ENCODE measurements at places on chromosomes 2 and 18. TPM values are rescaled to one million over a fixed set of nuclear protein-coding genes. Genes with fewer than 3 reads are reported as not detected.
A peak's percentile ranks its signal among the peaks of the same experiment; 100 is the strongest.

DNA sequence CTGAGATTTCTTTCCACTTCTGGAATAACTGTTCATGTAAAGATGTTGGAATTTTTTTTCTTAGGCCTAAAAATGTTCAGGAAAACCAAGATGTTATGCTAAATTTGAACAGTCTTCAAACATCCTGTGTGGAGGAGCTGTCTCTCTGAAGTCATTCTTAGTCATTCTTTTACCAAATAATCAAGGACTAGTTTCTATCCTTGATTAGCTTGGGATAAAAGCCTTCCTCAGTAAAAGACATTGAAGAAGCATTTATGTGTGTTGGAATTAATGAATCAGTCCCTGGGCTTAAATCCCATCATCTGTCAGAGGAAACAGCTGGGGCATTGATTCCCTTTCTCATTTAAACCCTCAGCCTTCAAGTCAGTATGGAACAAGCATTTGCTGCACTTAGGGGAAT is 300.1 kb upstream of the NXPH2 start:
- H3K36me3 ChIP-seq: no peaks in the 10 kb centered on the region
- no peak overlapping the region for H3K4me3 ChIP-seq
- H3K27ac ChIP-seq: no peak overlapping the region
- no peaks in the 10 kb centered on the region for H3K27me3 ChIP-seq

- no peak overlapping the region for H3K4me3 ChIP-seq
- H3K27me3 ChIP-seq: no peaks in the 10 kb centered on the region
- H3K27ac ChIP-seq: no peak overlapping the region
- H3K4me1 ChIP-seq: no peaks in the 10 kb centered on the region
These were observed 1609.3 kb upstream of the ZEB2 start for GRCh38 chr2:146129231-146129630.

DNA sequence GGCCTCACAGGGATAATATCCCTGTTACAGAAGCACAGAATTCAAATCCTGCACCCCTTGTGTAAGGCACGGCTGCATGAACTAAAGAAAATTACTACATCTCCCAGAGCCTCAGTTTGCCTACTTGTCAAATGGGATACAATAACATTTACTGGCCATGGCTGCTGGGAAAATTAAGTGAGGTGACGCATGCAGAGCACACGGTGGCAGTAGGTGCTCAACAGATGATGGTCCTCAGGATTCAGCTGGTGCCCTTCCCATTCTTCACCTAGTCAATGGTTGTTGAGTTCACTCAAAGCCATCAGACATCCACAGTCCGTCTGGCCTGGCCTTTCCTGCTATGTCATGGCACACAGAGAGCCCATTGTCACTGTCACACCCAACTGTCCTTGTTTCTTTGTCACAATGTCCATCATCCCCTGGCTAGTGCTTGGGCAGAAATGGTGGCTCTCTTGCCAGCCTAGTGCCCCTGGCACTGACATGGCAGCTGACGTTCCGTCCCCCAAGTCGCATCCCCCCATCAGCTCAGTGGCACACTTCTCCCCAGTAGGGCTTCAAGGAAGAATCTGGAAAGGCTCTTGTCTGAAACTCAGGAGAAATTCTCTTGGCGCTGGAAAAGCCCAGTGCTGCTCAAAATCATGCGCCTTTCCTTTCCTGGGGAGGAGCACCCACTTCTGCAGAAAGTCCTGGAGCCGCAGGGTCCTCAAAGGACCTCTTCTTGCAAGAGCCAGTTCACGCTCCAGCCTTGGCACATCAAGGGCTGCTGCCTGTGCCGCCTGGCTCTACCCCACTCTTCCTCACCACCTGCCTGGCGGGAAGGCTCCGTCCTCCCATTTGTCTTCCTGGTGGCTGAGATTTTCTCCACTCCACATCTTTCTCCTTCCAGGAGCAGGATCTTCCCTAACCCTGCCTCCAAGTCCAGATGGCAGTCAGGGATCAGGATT is 55.9 kb upstream of the SLC66A3 start:
- no peak overlapping the region for H3K4me3 ChIP-seq
- no peaks in the 10 kb centered on the region for H3K4me1 ChIP-seq
- H3K27ac ChIP-seq: no peak overlapping the region
- H3K36me3 ChIP-seq: no peaks in the 10 kb centered on the region
- H3K27me3 ChIP-seq: peaks cover 5% of the 10 kb centered on the region

- no peak for DNase-seq
- H3K27ac ChIP-seq: no peak overlapping the region
- peaks cover 11% of the 10 kb centered on the region for H3K36me3 ChIP-seq
- H3K27me3 ChIP-seq: no peaks in the 10 kb centered on the region
- H3K4me1 ChIP-seq: peaks cover 5% of the 10 kb centered on the region
These were observed 69.9 kb upstream of the DTNB start for GRCh38 chr2:25743132-25743830.

DNA sequence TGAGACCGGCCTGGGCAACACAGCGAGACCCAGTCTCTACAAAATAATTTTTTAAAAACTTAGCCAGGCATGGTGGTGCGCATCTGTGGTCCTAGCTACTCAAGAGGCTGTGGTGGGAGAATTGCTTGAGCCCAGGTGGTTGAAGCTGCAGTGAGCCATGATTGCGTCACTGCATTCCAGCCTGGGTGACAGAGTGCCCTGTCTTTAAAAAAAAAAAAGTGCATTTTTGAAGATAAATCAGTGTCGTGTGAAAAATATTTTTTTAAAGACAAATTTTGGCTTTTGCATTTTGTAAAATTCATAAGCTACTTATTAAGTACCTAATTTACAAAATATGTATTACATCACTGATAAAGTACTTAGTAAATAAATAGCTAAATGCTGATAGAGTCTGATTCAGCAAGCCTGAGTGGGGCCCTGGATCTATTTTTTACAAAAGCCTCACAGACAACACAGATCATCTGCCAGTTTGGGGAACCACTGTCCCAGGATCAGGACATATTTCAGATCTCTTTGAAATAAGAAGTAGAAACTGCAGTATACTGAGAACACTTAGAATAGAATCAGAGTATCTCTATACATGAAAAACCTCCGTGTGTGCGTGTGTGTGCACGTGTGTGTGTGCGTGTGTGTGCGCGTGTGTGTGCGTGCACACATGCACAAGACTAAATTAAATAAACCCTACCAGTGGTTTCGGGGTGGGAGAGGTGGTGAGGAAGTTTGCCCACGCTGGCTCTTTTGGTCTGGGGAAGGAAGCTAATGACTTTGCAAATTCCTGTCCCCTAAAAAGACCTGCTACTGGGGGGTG is 61.6 kb downstream of the AAK1 start:
- H3K36me3 ChIP-seq: peaks cover 2% of the 10 kb centered on the region
- H3K4me3 ChIP-seq: no peak overlapping the region
- H3K27ac ChIP-seq: peak overlapping the region; percentile 14
- DNase-seq: no peak
- no peaks in the 10 kb centered on the region for H3K27me3 ChIP-seq

DNA sequence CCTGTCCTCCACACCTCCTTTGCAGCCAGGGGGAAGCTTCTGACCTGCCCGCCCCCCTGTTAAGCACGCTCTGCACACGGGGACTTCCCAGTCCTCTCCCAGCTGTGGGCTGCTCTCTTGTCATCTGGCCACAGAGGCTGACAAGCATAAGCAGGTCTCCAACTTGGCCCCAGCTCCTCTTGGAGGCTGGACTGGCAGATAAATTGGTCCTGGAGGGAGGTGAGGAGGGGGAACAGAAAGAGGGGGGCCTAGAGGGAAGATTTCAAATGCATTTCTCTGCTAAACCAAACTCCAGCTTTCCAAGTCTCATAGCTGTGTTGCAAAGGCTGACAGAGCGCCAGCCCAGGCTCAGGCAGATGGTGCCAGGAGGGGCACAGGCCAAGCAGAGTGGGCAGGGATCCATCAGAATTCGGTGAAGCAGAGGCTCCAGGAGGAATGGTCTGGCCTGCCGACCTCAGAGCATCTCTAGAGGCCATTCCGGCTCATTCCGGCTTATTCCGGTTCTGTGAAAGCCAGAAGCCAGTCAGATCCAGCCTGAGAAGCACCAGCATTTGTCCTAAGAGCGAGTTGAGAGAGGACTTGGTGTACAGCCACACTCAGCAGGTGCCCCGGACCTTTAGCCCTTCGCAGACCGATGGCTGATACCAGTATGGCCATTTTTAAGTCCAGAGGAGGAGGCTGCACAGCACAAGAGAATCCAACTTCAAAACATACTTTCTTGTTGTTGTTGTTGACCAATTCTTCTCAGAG is 508.9 kb upstream of the MYT1L start:
- no peaks in the 10 kb centered on the region for H3K27me3 ChIP-seq
- DNase-seq: no peak
- no peak overlapping the region for H3K4me3 ChIP-seq
- no peaks in the 10 kb centered on the region for H3K4me1 ChIP-seq

DNA sequence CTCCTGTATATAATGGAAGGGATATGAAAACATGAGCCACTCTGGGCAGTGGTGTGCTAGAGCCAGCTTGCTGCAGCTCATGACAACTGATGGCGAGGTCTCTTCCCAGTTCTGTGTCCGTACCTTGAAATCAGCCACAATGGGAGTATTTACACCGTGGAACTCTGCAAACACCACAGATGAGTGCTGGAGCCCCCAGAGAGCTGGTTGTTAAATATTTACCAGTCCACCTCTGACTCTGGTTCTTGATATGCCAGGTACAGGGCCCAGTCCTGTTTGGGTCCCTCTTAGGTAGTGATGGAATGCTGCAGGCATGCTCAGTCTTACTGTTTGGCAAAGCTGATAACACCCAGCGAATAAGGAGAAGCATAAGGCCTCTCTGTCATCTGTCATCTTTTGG is 116.1 kb upstream of the GLI2 start:
- no peak for DNase-seq
- no peak overlapping the region for H3K4me3 ChIP-seq
- peaks cover under 1% of the 10 kb centered on the region for H3K27me3 ChIP-seq
- no peak overlapping the region for H3K27ac ChIP-seq

DNA sequence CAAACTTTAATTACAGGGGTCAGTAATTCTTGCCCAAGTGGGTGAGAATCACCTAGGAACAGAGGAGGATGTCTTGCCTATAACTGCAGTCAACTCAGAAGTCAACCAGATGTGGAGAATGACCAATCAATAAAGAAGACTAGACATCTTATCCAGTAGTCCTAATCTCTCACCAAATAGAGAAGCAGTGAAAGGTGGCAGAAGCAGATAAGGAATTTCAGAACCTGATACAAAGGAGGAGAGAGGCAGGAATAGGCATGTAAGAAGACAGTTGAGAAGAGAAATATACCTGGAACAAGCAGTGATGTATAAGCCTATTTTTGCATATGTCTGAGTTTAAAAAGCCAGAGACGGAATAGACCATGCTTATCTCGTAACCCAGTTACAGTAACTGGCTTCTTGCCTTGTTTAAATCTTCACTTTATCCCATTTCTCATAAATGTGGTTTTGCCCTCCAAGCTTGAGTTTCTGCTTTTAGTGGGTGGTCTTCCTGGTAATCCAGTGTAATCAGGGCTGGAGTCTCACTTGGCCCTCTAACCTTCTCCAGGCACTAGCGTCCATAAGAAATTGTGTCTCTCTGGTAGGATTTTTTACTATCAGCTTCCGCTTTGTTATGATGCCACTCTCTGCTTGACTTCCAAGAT is 401.0 kb downstream of the SUCLG1 start:
- H3K4me1 ChIP-seq: no peaks in the 10 kb centered on the region
- H3K4me3 ChIP-seq: no peak overlapping the region
- H3K36me3 ChIP-seq: no peaks in the 10 kb centered on the region

DNA sequence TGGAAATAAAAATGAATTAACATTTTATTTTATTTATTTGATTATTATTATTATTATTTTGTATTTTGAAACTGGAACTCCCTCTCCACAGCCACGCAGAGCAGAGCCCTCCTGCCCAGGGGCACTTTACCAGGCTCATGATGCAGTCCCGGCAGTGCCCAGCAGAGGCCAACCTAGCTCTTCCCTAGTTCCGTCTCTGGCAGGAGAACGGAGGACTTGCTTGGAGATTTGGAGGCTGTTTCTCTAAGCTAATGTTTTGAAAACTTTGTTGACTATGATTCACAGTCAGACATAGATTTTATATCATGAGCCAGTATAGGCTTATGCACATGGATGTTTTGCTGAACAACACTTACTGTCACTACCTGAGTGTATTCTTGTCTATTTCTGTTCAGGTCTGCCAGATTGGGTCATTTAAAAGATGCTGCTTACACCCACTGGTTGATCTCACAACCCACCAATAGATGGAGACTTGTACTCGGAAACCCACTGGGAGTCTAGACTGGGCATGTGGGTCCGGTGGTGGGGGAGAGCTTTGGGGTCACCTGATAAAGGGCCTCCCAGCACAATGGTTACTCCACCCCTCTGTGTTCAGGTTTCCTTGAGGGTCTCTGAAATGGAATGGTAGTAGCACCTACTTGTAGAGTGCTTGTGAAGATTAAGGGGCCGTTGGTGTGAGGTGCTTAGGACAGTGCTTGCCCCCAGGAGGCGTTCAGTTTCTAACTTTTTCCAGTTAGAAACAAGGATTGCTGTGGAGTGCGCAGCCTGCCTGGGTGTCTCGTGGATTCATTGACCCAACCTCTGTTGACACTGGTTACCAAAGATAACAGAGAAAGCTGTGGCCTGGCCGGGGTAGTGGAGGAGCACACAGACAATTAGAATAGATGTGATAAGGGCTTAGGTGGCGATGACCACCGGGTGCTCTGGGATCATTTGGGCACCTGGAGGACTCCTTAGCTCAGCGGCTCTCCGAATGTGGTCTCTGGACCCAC is 177.3 kb downstream of the HAUS1 start:
- H3K4me1 ChIP-seq: peaks cover 30% of the 10 kb centered on the region
- H3K27me3 ChIP-seq: no peaks in the 10 kb centered on the region
- no peak overlapping the region for H3K27ac ChIP-seq
- no peak overlapping the region for H3K4me3 ChIP-seq
- H3K36me3 ChIP-seq: no peaks in the 10 kb centered on the region
- peak; percentile 83 for DNase-seq

- no peaks in the 10 kb centered on the region for H3K27me3 ChIP-seq
- DNase-seq: no peak
- H3K27ac ChIP-seq: peak overlapping the region; percentile 88
- no peaks in the 10 kb centered on the region for H3K4me1 ChIP-seq
These were observed 20.1 kb upstream of the ALPI start for GRCh38 chr2:232435805-232436204.

- no peak overlapping the region for H3K27ac ChIP-seq
- H3K4me3 ChIP-seq: no peak overlapping the region
- H3K36me3 ChIP-seq: no peaks in the 10 kb centered on the region
These were observed 46.4 kb upstream of the CDH20 start for GRCh38 chr18:61286867-61287266.

- no peak overlapping the region for H3K27ac ChIP-seq
- H3K36me3 ChIP-seq: no peaks in the 10 kb centered on the region
- peaks cover 29% of the 10 kb centered on the region for H3K27me3 ChIP-seq
- no peak overlapping the region for H3K4me3 ChIP-seq
- peaks cover 3% of the 10 kb centered on the region for H3K4me1 ChIP-seq
These were observed 5.2 kb upstream of the UBE2F start for GRCh38 chr2:237961637-237962036.

GRCh38 chr2:160940271-160940670 is 220.0 kb upstream of the TANK start:
- no peak for DNase-seq
- H3K27me3 ChIP-seq: no peaks in the 10 kb centered on the region
- no peaks in the 10 kb centered on the region for H3K4me1 ChIP-seq
- no peaks in the 10 kb centered on the region for H3K36me3 ChIP-seq

- H3K4me1 ChIP-seq: peaks cover 7% of the 10 kb centered on the region
- DNase-seq: no peak
- no peaks in the 10 kb centered on the region for H3K27me3 ChIP-seq
These were observed 145.5 kb downstream of the CYP26B1 start for GRCh38 chr2:72001937-72002690.

Gene ZAP70
- 2.4 TPM for total RNA-seq

Gene DSG4
- total RNA-seq: not detected

Gene SCG2
- 8.6 TPM for total RNA-seq

Gene IKZF2
- total RNA-seq: 7.6 TPM

Measured in neural crest cell (in vitro differentiated cells).